ENCODE measurements at places on chromosomes 3 and 15.

DNA sequence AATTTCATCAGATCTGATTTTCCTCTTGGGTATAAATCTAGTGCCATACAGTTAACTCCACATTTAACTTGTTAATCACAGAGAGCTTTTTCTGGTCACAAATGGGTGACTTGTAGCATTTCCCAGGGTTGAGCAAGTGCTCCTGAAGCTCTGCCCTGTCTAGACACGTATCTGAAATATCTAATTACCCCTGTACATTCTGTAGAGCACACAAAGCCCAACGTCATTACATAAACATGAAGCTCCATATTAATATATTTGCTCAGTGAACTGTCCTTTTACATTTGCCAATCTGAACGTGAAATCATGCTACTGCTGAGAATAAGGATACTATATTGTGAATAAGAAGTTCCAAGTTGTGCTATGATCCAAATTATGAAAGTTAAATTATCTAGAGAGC lies 49.0 kb downstream of the THBS1 start:
- DNase-seq: no peak

- DNase-seq: no peak
These were observed 672 bp upstream of the KY start for GRCh38 chr3:134651347-134652041.

DNA sequence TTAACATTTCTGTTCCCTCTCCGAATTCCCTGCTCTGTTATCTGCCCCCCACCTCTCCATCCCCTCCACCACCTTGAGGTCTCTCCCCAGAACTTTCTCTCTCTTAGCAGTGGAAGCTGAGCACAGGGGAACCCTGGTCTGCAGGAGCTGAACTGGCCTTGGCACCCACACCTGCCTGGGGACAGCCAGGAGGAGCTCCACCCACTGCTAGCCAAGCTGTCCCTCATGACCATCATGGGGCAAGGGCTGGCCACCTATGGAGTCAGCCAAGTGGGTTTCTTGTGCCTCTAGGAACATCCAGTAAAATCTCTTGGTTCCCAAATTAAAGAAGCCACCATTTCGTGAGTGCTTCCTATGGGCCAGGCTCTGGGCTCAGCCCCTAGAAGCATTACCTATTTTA lies 276.4 kb upstream of the TLE3 start:
- DNase-seq: no peak

DNA sequence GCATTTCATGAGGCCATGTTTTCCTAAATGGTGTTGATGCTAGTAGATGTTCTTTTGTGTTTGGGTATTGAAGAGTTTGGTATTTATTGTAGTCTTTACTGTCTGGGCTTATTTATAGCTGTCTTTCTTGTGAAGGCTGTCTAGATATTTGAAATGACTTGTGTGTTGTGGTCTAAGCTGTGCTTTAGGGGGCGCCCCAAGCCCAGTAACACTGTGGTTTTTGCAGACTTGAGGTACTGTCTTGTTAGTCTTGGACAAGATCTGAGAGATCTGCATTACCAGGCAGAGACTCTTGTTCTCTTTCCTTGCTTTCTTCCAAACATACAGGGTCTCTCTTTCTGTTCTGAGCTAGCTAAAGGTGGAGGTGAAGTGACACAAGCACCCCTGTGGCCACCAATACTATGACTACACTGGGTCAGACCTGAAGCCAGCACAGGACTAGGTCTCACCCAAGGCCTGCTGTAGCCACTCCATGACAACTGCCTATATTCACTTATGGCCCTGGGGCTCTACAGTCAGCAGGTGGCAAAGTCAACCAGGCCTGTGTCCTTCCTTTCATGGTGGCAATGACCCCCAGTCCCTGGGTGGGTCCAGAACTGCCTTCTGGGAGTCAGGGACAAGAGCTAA lies 152.1 kb upstream of the TBC1D5 start:
- DNase-seq: peak; percentile 69

GRCh38 chr3:40313975-40314860 lies 4.7 kb downstream of the EIF1B start:
- no peak for DNase-seq

DNA sequence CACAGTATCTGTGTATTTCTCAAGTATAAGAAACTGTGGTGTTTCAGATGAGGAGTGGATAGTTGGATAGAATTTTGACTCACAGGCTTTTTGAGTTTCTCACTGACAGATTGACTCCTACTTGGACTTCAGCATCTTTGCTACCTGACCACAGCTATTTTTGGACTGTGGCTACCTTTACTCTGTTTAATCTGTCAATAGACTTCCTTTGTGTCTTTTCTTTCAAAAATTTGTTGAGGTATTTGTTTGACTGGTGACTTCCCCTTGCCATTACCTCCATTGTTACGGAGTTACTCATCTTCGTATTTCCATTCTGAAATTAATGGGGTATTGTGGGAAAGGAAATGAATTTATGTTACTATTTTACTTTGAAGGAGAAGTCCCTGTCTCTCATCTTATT lies 123.8 kb downstream of the AGBL1 start:
- DNase-seq: no peak

- peak; percentile 19 for DNase-seq
These were observed at the start of gene MAP1A for GRCh38 chr15:43517354-43518196. TSS of gene MAP1A (plus strand) at chr15:43517608. CDS start at chr15:43521474, 3,866 bp downstream.

- DNase-seq: no peak
These were observed 13.9 kb downstream of the RASGRF1 start for GRCh38 chr15:79076661-79077060.

DNA sequence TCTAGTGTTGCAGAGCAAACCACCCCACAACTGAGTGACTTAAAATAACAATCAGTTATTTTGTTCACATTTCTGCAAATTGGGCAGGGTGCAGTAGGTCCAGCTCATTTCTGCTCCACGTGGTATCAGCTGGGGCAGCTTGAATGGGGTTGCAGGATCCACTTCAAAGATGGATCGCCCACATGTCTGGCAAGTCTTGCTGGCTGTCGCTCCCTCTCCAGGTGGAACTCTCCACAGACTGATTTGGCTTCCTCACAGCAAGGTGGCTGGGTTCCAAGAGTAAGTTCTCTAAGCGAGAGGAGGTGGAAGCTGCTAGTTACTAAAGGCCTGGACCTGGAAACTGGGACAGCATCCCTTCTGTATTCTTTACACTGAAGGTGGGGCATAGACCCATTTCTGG lies 213.3 kb downstream of the SLC9A9 start:
- DNase-seq: no peak

DNA sequence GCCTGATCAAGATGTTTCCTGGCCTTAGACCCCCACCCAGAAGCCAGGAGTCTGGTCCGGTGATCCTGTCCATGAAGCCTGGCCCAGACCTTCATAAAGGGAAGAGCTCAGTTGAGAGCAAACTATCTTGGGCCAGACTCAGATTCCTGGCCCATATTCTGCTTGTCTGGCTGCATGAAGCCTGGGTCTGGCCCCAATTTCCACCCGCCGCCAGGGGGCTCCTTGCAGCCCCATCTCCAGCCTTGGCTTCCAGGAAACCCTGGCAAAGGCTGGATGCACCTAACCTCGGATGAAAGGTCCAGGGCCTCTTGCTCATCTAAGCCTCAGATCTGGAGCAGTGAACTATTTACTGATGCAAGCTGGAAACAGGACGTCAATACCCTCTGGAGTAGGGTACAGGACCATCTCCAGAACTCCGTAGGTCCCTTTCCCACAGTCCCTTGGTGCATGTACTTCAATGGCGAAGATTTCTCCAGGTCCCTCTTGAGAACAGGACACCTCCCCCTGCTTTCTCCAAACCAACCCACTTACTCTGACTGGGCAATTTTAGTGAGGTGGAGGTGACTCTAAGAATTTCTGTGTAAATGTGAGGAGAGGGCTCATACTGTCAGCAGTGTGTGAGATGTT lies 5.6 kb downstream of the FOXL2 start:
- DNase-seq: no peak

GRCh38 chr3:51691949-51692348 lies 14.9 kb upstream of the GRM2 start:
- DNase-seq: no peak

DNA sequence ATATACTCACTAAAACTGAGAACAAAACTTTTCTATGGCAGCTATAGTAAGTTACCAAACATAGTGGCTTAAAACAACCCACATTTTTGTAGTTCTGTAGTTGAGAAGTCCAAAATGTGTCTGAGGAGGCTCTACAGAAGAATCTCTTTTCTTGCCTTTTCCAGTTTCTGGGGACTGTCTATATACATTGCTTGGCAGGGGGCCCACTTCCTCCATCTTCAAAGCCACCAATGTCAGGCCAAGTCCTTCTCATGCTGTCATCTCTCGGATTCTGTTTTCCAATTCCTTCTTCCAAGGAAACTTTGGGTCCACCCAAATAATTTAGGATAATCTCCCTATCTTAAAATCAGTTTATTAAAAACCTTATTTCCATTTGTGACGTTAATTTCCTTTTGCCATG lies 92.7 kb downstream of the DLG1 start:
- DNase-seq: no peak

DNA sequence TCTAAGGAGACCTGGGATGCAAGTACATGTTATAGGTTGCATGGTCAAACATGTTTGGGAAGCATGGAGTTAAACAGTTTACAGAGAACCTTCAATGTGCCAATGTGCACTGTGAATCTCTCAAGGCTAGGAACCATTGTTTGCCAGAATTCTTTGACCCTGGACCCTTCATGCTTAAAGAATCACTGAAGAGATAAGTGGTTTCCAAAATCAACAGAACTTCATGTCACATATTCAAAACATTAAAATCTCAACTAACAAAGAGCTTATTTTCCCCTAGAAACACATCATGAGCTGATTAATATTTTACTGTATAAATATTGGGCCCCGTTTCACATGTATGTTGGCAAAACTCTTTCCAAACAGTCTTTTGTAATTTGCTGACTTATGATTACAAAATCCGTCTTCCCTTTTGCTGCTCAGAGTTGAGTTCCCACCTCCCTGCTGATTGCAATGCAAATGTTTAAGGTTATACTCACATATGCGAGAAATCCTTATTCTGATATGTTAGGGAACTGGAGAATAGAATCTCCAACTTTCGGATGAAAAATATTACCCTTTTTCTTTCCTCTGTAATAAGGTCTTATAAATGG lies 380.2 kb downstream of the DIPK2A start:
- DNase-seq: no peak

DNA sequence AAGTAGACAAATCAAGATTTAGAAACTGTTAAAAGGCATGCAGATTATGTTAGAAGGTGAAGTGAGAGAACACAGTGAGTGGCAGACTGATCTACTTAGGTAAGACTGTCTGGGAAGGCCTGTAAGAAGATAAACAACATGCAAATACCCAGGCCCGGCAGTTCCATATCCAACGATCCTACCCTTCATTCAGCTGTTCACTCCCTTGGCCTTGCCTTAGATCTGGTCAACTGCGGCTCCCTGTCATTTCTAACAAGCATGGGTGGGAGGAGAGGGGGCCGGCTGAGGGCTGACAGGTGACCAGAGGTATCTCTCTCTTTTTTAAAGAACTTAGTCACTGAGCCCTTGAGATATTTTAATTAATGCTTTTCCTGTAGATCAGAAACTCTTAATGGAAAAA lies 84.7 kb upstream of the FAM3D start:
- no peak for DNase-seq

DNA sequence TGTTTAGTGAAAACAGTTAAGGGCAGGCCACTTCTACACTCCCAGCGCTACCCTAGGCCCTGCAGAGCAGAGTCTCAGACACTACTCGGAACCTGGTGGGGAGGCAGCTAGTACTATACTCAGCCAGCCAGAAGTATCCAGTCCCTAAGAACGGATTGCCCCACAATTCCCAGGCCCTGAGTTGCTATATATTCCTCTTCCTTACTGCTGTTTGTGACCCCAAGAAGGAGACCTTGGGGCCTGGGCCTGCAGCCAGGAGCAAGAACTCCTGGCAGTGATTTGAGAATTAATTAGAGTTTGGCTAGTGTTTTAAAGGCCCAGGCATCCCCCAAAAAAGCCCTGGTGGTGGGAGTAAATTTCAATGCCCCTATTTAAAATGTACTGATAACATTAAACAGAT lies 87.7 kb downstream of the RBPMS2 start:
- no peak for DNase-seq

DNA sequence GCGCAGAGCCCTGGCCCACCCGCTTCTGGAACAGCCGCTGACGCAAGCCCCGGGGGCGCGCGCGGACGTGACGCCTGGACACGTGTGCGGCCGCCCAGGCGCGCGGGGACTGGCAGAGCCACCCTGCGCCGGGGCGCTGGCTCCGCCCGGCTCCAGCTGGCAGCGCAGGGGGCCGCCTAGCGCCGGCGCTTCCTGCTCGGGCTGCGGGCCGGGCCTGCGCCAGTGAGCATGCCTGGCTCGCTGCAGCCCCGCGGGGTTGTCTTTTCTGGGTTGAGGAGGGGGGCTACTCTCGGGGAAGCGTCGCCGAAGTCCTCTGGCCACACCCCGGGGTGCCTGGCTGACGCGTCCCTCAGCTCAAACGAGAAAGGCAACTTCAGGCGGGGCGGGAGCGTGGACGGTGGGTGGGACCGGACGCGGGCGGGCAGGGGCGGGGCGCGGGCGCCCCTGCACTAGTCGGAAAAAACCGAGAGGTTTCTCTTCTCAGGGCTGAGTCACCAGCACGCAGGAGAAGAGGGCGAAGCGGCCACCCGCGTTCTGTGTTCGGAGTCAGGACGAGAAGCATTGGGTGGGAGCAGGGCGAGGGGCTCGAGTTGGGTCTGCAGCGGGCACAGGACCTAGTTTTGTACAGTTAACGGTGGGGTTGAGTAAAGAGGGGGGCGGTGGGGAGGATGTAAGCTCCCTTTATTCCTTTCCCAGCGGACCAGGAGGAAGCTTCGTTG lies at the start of gene SIAH2:
SIAH2 (minus strand) TSS at position 48 of the 719 bp plus-strand sequence. CDS start 320 bp downstream, outside the sequence.
- DNase-seq: peak; percentile 97

DNA sequence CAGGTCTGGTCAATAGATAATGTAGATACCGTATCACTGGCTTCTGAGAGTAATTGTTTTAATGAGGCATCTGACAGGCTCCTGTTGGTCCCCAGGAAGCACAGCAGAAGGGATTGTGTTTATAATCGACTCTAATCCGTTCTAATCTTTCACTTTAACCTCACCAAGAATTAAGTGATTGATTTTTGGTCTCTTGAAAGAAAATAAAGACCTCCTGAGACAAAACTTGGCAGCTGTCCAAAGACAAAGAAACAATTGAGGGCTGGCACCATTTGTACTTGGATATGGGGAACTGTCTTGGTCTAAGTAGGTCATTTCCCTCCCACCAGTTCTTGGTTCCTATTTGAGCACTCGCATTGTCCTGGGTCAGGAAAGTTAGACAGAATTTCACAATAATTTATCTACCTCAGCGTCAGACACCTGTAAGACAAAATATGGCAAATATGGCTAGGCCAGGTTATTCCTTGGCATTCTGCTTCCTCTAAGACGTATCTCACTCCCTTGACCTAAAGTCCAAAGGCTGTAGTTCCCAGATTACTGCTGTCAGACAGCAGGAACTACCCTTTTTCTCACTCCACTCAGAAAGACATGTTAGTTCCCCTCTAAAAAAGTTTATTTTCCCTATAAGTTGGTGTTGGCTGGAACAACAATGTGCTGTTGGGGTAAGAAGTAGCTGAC lies 22.7 kb upstream of the CD96 start:
- no peak for DNase-seq

- no peak for DNase-seq
These were observed 77.1 kb downstream of the IQCH start for GRCh38 chr15:67331676-67332075.

DNA sequence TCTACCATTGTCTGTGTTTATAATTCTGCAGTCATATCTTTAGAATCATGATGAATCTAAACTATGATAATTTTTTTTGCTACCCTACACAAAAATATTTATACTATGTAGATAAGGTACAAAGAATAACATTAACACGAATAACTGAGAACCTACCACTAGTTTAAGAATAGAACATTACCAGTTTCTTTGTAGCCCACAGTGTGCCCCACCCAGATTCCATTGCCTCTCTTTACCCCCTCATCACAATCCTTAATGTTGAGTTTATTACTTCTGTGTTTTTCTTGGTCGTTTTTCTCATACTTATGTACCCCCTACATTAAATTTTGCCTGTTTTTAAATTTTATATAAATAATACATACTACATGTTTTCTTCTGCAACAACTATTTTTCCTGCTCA lies 140.5 kb downstream of the BBX start:
- DNase-seq: no peak

Data from GDM1 (cell line).